NCI-H1417 treated with DMSO at 0.1 percent for 48 hours (cell line): ENCODE measurements at places on chromosomes 7 and 10.

DNA sequence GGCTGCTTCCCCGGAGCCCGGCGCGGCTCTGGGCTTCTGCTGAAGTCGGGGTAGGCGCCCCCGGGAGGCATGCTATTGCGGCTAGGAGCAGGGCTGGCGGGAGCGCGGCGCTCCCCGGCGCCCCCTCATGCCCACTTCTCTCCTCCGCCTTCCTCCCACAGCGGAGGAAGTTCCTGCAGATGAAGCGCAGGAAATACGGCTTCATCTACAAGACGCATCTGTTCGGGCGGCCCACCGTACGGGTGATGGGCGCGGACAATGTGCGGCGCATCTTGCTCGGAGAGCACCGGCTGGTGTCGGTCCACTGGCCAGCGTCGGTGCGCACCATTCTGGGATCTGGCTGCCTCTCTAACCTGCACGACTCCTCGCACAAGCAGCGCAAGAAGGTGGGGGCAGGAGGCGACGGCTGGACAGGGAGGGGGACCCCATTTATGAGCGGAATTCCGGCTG lies 479 bp downstream of the CYP26A1 start:
- no peak for DNase-seq

DNA sequence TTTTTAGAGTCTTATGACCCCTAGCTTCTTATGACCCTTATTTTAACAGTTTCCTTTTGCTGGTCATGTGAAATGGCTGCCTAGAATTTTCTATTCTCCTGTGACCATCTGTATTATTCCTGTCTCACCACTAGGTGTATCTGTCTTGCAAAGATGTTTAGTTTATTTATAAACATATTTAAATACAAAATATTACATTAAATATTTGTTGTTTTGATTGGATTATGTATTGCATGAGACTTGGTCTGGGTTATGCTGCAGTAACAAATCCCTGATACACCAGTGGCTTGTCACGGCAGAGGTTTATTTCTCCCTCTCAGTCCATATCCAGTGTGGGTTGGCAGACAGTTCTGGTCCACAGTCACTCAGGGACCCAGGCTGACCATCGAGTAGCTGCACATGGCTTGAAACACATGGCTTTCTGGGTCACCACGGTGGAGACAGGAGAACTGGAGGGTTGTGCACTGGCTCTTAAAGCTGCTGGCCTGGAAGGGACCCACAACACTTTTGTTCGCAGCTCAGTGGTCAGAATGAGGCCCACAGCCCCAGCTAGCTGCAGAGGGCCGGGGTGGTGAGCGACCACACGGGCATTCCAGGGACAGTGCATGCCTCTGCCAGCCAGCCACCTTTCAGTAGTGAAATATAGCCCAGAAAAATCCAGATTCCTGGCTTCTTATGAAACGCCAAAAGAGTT lies 7.4 kb downstream of the RASSF4 start:
- no peak for DNase-seq

GRCh38 chr10:27743877-27744801 lies 1.5 kb downstream of the MKX start:
- DNase-seq: no peak

DNA sequence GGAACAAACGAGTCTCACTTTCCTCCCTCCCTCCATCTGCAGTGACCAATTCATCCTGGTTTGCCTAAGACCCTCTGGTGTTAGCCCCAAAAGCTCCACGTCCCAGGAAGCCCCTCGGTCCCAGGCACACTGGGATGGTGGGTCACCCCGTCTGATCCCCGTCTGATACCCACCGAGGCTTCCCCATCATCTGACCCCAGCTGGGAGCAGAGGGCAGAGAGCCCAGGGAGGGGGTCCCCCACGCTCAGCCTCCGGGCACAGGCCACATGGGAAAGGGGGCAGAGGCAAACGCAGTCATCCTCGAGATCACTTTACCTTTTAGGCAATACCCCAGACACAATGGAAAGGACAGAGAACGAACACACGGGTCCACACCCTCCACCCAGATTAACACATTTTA lies 291.6 kb upstream of the PPP2R2D start:
- no peak for DNase-seq

DNA sequence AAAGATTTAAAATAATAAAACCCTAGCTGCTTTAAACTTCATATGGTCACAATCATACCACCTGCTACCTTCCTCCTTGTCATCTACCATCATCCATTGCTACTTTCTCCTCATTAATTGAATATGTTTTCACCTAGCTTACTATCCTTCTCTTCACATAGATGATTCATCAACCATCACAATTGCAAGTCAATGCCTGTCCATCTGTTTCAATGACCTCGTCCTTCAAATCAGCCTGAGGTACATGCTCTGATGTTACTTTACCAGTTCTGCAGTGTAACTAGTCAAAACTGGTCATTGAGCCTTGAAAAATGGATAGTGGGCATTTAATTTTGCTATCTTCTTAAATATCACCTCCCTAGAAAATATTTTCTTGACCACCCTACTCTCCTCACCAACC lies 164.7 kb downstream of the SEMA3E start:
- no peak for DNase-seq

- DNase-seq: no peak
These were observed 495.2 kb downstream of the DNAJB6 start for GRCh38 chr7:157832006-157832405.

GRCh38 chr7:100171087-100171681 lies 2.8 kb upstream of the GAL3ST4 start:
- DNase-seq: no peak

- no peak for DNase-seq
These were observed 623.4 kb upstream of the IGFBP3 start for GRCh38 chr7:46544396-46545008.

- no peak for DNase-seq
These were observed 77.1 kb downstream of the GRID1 start for GRCh38 chr10:86289577-86289868.

DNA sequence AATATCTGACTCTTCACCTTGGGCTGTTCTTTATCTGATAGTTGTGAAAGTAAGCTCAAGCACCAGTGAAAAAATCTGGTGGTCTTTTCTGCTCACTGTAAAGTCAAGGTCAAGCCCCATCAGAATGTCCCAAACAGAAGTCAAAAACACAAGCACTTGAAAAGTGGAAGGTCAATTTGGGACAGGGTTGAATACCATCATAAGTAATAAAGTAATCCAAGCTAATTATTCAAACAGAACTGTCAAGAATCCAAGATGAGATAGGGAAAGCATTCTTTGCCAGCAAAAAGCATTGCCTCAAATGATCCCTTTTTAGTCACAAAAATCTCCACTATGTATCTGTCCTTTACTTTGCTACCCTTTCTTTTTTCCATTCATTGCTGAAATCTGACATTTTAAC lies 430.1 kb upstream of the NPVF start:
- DNase-seq: no peak

DNA sequence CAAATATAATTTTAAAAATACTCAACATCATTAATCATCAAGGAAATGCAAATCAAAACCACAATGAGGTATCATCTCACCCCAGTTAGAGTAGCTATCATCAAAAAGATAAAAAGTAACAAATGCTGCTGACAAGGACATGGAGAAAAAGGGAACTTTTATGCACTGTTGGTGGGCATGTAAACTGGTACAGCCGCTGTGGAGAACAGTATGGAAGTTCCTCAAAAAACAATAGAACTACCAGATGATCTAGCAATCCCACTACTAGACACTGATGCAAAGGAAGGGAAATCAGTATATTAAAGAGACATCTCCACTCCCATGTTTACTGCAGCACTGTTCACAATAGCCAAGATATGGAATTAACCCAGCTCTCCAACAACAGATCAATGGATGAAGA lies 384.5 kb downstream of the PLXDC2 start:
- DNase-seq: no peak

GRCh38 chr10:117530791-117531190 lies 11.8 kb upstream of the EMX2 start:
- no peak for DNase-seq

DNA sequence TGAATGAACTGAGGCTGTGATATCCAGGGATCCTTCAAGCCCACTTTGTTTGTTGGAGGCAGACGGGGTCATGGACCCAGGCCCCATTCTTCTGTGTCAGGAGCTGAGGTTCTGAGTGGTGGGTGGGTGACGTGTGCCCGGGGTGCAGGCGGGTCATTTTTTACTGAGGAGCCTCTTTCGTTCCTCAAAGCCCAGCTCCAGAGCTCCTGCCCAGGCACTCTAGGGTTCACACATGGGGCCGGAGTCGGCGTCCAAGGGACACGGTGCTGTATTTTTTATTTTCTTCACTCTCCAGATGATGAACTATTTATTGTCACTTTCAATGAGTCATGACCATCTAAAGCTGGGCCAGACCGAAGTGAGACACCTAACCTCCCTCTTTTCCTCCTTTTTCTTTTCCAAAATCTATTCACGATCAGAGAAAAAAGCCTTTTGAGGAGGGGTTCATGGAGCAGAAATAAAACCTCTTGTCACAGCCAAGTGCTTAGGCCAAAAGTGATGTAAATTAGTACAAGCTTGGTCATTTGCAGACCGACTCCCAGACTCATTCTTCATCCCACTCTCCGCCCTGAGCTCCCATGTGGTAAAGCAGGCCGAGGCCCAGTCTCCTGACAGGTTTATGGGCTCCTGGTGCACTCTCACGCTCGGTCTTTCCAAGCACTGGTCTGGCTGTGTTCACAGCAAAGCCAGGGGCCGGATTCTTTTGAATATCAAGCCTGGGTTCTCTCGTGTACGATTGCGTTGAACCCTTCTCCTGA lies 41.4 kb upstream of the PITRM1 start:
- DNase-seq: no peak
